Brain microvascular endothelial cell (primary cell): ENCODE measurements at places on chromosomes 16 and 17.

- no peak for DNase-seq
Measured at GRCh38 chr16:6382924-6383459, 949.7 kb upstream of the RBFOX1 start.

DNA sequence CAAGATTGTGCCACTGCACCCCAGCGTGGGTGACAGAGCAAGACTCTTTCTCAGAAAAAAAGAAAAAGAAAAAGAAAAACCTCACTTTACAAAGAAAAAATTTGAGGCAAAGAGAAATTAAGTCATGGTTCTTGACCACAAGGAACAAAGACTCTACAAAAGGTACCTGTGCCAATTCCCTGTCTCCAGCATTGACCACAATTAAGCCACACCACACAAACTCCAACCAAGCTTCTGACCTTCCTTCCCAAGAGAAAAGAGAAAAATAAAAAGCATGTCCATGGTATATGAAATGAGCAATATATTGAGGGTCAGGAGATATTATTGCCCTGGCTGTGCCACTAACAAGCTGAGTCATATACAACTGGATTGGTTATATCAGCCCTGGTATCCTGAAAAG lies 146.3 kb upstream of the NOG start:
- no peak for DNase-seq

DNA sequence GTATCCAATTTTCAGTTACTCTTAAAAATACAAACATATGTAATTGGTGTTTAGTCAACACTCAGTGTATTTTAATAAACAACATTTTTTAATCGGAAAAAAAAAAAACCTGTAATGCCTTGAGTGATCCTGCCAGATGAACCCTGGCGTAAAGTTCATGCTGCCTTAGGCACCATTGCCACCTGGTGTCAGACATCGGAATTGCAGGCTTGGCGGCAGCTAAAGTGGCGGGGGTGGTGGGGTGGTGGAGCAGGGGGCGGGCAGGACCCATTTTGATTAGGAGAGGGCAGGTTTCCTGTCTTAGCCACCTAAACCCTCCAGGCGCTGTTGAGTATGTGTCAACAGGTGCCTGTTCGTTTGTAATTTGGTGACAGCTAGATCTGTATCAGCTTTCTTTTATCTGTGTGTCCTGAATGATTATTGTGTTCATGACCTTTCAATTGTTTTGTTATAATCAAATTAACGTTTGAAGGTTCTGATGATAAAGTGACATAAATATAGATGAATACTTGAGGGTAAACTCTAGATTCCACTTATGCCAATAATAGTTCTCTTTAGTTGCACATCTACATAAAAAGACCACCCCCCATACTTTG lies 588.7 kb downstream of the CDH13 start:
- peak; percentile 32 for DNase-seq

DNA sequence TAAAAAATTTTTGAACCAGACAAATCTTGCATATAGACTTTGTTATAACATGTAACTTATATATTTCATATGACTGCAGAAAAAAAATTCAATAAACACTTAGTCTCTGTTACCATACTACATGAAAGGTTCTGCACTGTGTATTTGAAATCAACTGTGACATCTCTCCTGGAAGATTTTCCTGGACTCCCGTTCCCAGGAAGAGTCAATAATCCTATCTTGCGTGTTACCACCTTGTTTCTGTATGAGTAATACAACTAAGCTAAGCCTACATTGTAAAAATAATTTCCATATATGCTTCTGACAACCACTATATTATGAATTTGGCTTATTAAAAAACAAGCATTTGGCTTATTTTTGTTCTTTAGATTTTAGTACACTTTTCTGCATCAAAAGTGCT lies 665.6 kb upstream of the SOX9 start:
- DNase-seq = no peak

- DNase-seq = no peak
Measured at GRCh38 chr17:78510141-78511075, 66.8 kb downstream of the DNAH17 start.

GRCh38 chr16:82954224-82954929 lies 327.6 kb downstream of the CDH13 start:
- DNase-seq = peak; percentile 36

GRCh38 chr16:28011223-28011622 lies 52.3 kb downstream of the GSG1L start:
- no peak for DNase-seq

- DNase-seq = no peak
Measured at GRCh38 chr17:22310717-22311686, 618.7 kb downstream of the KCNJ18 start.

DNA sequence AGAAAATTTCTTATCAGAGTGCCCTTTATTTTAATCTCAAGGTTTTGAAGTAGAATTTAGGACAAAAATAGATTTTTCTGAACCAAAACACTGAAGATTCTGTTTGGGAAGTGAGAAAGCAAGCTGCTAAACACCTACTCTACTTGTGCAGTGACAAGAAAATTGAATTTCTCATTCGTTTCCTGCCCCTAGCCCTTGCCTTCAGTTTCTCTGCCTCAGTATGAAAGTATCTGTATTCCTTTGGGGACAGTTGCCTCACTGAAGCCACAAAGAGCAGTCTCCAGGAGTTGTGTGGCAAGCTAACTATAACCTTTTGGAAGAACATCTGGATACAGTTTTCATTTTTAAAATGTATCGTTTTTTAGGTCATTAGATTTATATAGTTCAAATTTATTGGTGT lies 19.7 kb downstream of the MOSMO start:
- DNase-seq = no peak

- no peak for DNase-seq
Measured at GRCh38 chr17:76912421-76913164, 44.4 kb downstream of the MGAT5B start.

DNA sequence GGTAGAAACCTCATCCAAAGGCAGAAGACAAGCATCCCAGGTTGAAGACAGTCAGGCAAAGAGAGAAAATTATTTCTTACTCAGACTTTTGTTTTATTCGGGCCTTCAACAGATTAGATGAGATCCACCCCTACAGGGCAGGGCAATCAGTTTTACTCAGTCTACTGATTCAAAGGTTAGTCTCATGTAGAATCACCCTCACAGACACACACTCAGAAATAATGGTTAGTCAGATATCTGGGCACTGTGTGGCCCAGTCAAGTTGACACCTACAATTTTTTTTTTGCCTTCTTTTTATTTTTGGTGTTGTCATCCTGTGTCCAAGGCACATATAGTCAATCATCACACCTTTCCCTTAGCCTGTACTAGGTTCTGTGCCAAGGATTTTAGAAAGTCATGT lies 729.8 kb downstream of the WWOX start:
- no peak for DNase-seq

DNA sequence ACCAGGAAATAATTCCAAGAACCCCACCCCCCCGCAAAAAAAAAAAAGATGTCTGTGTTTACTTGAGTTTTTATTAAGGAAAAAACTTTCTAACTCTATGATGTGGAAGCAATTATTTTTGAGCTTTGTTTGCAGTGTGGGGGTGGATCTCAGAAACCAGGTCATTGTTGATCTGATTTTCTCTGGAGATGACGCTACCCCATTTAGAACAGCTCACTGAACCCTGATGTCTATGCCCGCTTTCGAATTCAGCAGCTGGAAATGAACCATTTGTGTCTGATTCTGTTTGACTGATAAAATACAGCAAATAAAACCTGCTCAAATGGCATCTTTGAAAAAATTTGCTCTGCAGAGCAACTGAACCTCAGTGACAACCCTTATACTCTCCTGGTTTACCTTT lies 368.6 kb downstream of the GRIN2A start:
- no peak for DNase-seq

- DNase-seq = no peak
Measured at GRCh38 chr16:85156440-85156839, 44.2 kb upstream of the CIBAR2 start.

DNA sequence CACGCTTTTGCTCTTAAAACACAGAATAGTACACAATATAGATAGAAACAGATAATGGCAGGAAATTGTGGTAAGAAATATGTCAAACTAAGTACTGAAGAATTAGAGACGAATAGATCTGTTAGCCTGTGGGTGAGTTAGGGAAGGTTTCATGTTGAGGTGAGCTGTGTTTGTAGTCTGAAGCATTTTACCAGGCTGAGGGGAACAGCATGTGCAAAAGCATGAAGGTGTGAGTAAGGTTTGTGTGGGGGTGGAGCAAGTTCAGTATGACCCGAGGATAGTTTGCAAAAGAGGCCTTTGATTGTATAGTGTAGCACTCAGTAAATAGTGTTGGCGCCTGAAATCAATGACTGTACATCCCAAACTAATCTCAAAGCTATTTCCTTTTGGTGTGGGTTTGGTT lies 13.8 kb downstream of the IGSF6 start:
- peak; percentile 40 for DNase-seq

DNA sequence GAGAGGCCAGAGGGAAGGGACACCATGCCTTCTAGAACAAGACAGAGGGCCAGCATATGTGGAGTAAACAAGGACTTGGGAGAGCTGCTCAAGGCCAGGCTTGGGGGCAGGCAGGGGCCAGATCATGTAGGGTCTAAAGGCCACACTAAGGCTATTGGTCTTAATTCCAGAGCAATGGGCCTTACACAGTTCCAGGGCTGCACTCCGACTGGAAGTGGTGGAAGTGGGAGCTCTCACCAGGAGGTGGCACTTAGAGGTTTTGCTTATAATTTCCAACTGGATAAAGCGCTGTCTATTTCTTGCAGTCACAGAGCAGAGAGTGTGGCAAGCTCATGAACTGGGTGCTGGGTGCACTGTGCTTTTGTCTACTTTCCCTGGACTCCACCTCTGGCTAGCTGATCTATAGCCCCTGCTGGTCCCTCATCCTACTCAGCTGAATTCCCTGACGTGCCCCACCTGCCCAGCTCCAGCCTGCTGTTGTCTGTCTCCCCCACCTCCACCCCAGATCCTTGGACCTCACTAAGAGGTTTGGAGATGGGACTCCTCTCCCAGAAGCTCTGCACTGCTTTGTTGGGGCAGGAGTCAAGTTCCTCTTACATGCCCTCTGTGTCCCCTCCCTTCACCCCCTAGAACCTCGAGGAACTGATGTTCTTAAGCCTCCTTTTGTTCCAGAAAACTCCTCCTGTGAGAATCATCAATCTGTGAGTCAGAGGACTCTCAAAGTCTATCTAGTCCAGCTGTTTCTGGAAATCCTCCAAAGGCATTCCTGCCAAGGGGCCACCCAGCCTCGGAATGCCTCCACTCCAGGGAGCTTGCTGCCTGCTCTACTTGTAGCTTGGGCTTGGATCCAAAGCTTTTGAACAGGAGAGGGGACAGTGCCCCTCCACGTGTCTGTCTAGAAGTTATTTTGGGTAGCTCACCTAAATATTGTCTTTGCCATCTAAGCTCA lies 48.1 kb upstream of the KSR1 start:
- DNase-seq = peak; percentile 54

DNA sequence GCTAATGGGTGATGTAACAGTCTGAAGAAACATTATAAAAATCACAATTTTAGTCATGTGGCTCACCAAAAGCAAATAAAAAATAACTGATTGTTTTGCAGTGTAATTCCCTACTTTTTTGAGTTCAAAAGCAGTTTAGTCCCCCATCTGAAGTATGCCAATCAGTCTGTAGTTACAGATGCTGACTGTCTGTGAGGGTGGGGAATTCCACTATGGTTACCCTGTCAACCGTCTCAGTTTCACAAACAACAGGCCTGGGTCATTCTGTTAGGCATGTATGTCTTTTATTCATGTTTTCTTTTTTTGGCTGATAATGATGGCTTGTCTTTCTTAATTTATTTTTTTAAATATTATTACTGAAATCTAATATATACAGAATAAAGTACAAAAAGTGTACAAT lies 69.3 kb downstream of the STXBP4 start:
- no peak for DNase-seq

- DNase-seq = peak; percentile 36
Measured at GRCh38 chr16:149024-149660, 3.3 kb upstream of the HBZ start.

DNA sequence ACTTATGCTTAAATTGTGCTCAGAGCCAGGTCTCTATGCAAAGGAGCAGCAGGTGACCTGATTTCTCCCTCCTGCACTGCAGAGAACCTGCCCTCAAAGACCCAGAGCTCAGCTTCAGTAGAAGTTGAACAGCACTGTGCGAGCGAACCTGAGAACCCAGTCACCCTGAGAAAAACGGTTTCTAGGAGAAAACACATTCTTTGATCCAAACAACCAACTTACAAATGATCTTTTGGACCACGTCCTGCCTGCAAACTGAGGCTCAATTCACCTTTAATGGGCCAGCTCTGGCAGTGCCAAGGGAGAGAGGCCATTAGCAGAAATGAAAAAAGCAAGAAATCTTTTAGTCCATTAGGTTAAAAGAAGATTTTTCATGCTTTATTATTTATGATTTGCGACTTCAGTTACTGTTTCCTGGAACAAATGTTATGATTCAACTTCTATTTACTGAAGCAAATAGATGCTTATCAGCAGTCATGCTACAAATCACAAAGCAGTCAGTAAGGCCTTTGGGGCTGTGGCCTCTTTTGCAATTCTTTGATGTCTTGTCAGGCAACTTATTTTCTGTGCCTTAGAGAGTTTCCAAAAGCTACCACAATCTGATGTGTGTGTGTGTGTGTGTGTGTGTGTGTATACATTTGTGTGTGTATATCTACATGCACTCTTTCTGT lies 65.7 kb upstream of the LRRC37A3 start:
- DNase-seq = no peak

GRCh38 chr17:44351464-44351863 lies 6.4 kb downstream of the GRN start:
- no peak for DNase-seq

DNA sequence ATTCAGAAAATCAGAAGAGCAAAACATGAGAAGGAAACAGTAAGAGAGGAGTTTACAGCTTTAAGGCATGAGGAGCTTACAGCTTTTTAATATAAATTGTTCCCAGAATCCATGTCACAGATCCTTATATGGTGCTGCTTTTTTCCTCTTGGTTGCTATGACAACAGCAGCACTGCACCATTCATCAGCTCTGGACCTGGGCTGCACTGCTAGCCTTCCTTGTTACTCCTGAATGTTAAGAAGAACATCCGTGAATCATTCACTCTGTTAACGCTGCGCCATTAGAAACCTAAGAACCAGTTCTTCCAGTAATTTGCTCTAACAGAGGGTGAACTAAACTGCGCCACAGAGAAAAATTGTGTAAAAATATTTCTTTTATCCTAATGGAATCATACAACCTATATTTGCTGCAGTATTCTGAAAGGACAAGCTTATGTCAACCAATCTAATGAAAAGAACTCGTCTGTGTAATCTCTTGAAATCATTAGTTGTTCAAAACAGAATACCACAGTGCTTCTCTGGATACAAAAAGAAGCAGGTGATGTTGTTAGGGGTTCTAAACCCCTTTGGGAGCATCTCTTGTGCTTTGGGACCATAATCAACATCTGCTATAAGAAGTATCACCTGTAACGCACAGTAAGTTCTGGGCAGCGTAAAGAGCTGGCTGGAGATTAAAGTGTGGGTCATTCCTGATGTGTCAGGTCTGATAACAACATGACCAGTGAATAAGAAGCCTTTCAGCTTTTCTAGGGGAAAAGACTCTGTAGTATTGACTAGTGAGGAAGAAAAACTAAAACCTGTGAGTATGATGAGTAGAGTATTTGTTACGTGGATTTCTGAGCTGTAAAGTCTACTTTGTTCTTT lies 151.2 kb downstream of the TANC2 start:
- peak; percentile 41 for DNase-seq

- no peak for DNase-seq
Measured at GRCh38 chr16:27611340-27611739, 61.4 kb downstream of the KATNIP start.
